ENCODE measurements at places on chromosomes 4 and X.
A peak's percentile ranks its signal among the peaks of the same experiment; 100 is the strongest.

GRCh38 chrX:120514236-120514635 lies 45.1 kb upstream of the LAMP2 start:
- DNase-seq: peak; percentile 2

DNA sequence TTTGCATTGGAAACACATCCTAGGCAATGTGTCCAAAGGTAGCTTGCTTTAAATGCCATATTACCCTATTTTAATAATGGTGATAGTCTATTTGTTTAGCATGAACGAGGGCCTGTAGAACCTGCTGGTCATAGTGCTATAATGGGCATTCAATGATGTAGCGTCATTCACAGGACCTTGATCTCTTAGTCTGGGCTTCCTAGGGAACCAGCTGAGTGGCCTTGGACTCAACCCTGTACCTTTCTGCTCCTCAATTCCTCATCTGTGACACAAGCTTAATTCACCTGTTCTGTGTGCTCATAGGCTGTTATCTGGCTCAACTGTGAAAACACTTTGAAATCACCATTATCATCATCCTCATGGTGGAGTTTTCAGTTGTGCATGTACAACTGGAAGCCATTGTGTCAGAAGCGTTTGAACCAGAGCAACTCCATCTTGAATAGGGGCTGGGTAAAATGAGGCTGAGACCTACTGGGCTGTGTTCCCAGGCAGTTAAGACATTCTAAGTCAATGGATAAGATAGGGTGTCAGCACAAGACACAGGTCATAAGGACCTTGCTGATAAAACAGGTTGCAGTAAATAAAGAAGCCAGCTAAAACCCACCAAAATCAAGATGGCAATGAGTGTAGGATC lies 346.8 kb upstream of the KLF3 start:
- DNase-seq: no peak

DNA sequence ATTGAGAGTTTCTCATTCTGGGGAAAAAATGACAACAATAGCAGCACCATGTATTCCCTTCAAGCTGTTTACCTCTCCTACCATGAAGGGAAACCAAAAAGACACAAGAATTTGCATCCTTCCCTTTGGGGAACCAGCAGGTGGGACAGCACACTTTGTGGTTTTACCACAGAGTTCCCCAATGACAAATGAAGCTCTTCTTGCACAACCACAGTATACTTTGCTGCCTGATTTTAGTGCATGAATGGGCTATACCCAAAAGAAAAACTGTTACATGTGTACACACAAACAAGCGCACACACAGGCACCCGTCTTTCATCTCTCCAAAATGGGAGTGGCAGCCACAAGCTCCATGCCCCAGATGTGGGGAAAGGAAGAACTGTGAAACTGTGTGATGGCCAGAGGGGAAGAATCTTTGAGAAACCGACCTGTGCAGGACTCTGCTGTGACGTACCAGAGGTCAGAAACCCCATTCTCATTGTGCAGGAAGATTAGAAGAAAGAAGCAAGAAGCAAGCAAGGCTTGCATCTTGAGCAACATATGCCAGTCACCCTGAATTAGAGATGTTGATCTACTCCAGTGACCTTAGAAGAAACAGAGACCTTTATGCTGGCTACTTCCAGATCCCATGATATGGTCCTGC lies 2.7 kb upstream of the MAML3 start:
- peak; percentile 51 for DNase-seq

DNA sequence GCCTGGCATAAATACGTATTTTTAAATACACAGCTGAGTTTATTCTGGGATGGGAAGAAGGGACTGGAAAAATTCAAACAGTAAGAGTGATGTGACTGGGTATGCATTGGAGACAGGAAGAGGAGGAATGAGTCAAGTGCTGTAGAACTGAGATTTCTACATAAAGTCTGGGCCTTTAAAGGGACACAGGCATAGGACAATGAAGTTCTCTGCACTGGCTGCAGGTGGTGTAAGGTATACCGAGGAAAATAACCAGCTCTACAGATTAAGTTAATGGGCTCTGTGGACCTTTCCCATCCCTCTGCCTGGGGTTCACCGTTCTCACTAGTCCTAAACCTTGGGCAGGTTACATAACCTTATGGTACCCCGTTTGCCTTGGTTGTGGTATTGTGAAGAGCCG lies 68.7 kb downstream of the DHX15 start:
- no peak for DNase-seq

GRCh38 chr4:128813965-128814364 lies 4.5 kb downstream of the JADE1 start:
- no peak for DNase-seq

GRCh38 chr4:155758481-155759371 lies at the start of gene GUCY1B1:
Gene GUCY1B1 (plus strand): TSS chr4:155759021. CDS start chr4:155759141, 120 bp downstream.
- DNase-seq: peak; percentile 91

GRCh38 chrX:71143508-71143907 lies 1.1 kb upstream of the NLGN3 start:
- DNase-seq: no peak

- DNase-seq: no peak
These were observed 176.8 kb upstream of the MBNL3 start for GRCh38 chrX:132665676-132666075.

GRCh38 chrX:19091596-19091995 lies 30.7 kb downstream of the ADGRG2 start:
- no peak for DNase-seq

GRCh38 chrX:77450996-77451395 lies 3.8 kb downstream of the FGF16 start:
- no peak for DNase-seq

DNA sequence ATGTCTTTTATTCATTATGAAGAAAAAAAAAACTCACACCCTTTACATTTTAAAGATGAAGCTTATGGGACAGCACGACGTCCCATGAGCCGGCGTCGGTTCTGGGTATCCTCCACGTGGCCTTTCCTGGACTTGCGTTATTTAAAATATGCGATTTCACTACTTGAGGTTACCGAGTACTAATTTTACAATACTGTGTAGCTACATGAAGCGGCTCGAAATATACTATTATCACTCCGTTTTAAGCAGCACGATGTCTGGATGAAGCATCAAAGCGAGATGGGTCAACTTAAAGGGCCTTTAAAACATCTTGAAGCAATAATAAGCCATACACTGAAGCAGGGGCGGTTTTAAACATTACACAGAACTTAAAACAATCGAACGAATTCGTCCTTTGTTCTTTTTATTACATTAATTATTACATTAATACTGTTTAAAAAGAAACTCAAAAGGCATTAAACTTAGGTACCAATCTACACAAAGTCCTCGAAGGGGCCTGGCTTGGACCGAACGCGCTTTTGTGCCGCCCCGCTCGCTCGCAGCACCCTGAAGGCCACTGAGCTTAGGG lies 1.4 kb upstream of the KLF3 start:
- DNase-seq: no peak

DNA sequence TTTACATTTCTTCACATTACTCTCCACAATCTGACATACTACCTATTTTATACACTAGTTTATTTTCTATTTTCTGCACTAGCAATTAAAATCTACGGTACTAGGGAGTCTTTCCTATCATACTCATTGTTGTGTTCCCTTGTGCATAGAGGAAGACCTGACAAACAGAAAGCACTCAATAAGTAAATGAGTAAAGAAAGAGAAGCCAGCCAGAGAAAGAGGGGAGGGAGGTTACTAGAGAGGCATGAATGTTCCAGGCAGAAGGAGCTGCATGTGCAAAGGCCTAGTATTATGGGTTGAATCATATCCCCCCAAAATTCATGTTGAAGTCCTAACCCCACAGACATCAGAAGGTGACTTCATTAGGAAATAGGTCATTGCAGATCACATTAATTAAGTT lies 114.0 kb downstream of the ZAR1 start:
- DNase-seq: no peak

DNA sequence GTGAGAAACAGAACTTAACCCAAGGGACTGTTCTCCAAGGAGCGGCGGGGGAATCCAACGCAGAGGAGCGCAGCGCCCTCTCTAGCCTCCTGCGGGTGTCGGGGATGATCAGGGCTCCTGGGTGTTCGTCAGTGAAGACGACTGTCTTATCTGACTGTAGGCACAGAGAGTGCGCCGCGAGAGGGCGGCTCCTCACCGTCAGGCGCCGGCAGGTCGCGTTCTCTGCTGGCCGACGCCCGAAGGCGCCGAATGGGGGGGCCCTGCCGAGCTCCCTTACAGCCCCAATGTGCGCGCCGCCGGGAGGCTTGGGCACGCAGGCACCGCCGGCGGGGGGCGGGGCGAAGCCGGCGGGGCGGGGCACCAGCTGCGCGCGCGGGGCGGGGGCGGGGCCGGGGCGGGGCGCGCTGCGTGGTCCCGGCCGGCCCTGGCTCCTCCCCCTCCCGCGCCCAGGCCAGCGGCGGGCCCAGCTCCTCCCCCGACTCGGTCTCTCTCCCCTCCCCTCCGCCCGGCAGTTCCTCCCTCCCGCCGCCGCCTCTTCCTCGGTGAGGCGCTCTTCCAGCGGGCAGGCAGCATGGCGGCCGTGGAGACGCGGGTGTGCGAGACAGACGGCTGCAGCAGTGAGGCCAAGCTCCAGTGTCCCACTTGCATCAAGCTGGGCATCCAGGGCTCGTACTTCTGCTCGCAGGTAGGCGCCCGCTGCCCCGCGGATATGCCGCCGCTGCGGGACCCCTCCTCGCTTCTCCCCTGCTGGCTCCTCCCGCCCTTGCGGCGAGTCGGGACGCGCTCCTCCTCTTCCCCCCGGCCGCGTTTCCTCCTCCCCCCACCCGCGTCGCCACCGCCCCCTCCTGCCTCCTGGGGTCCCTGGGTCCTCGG lies at the start of gene METAP1:
TSS of gene METAP1 (plus strand) at position 539 of the 873 bp plus-strand sequence. CDS start at position 572, 33 bp downstream.
- peak; percentile 94 for DNase-seq

DNA sequence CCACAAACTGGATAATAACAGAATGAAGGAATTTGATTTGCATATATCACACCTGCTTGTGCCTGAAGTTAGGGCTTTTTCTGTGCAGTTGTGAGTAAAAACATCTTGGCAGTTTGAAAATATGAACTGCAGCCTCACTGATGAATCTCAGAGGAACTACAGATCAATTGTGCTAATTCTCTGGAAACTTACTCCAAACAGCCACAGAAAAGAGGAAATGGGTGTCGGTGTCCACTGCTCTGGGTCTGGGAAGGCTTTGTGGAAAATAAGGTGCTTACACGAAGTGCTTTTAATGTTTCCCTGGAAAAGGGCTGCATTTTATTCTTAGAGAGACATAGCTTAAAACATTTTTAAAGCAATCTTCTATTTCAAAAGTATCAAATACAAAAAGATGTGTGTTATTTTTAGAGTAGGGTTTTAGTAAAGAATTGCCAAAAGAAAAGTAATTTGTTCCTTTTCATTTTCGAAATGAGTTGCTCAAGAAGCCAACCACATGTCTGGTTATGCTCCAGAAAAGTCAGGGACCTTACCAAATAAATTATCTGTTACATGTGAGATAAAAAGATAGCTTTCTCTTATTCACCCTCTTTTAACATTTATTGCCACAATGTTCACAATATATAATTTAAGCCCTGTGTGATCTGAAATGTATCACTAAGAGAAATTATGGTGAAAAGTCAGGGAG lies 240.1 kb downstream of the FRAS1 start:
- no peak for DNase-seq

- DNase-seq: no peak
These were observed 116.4 kb downstream of the RAP1GDS1 start for GRCh38 chr4:98377559-98377958.

DNA sequence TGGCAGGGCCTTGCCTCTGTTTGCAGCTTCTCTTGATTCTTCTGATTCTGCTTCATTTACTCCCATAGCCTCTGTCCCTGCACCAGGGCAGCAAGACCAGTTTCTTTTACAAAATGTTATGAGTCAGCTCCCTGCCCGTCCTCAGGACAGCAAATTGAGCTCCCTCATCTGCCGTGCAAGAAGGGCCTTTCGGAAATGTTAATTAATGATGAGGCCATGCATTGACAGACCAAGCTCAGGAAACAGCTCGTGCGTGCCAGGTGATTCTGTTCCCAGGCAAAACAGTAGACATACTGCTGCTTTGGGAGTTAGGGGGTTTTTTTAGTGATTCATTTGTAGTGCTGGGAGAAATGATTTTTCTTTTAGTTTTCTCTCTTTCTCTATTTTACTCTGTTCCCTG lies 231.7 kb downstream of the FBXW7 start:
- DNase-seq: no peak

GRCh38 chr4:152112887-152113286 lies 352.1 kb upstream of the GATB start:
- DNase-seq: peak; percentile 39

- DNase-seq: no peak
These were observed 10.2 kb upstream of the INTU start for GRCh38 chr4:127622621-127622920.

DNA sequence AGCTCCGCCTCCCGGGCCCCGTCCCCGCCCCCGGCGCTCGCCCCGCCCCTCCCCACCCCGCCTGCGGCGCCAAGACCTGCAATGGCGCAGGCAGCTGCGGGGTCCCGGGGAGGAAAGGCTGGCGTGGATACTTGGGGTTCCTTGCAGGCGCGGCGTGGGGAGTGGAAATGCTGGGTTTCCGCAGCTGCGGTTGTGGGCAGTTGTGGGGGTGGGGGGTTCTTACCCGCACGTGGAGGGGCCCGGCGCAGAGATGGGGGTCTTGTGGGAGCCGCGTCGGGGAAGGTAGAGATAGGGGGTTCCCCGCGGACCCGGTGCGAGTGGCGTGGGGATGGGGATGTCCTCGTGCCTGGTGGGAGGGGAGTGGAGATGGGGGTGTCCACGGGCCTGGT lies 680 bp upstream of the ASMTL start:
- DNase-seq: no peak

DNA sequence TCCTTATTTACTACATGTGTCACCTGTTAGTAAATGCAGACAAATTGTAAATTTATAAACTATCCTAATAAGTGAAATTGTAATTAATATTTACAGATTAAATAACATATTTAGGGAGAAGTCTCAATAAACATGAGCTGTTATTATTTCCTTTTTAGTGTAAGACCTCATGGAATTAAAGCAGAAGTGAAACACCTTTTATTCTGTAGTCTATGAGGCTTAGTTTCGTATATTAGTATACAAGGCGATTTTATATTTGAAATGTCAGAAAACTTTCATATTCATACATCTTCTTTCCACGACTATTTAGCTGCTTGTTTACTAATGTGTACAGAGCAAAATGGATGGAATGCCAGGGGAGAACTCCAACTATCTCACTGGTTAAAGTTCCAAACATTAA lies 414.4 kb downstream of the ARHGAP24 start:
- no peak for DNase-seq

DNA sequence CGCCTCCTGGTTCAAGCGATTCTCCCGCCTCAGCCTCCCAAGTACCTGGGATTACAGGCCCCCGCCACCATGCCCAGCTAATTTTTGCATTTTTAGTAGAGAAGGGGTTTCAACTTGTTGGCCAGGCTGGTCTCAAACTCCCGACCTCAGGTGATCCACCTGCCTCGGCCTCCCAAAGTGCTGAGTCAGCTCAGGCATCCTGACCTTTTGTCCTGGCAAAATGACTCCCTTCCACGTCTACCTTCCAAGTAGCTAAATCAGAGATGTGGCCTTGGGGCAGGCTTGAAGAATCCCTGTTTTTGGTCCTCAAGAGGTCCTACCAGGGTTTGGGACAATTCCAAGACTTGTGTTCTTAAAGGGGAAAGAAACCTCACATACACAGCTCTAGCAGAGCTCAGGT lies 12.8 kb downstream of the AFAP1 start:
- no peak for DNase-seq
